ENCODE measurements at places on chromosomes 2 and 18. TPM values are rescaled to one million over a fixed set of nuclear protein-coding genes. Genes with fewer than 3 reads are reported as not detected.

PKDCC gene
- 131 TPM for total RNA-seq

SPC25 gene
- total RNA-seq = 10.1 TPM

UGT1A4 gene
- total RNA-seq = not detected

GAL3ST2 gene
- total RNA-seq = 0.86 TPM

GPR39 gene
- 0.47 TPM for total RNA-seq

SH3BP4 gene
- total RNA-seq = 44.1 TPM

HOXD12 gene
- total RNA-seq = 0.27 TPM

KHK gene
- 3.3 TPM for total RNA-seq

SKOR2 gene
- total RNA-seq = not detected

IL37 gene
- total RNA-seq = not detected

NPHP1 gene
- 5.1 TPM for total RNA-seq

FOXI3 gene
- total RNA-seq = 0.27 TPM
